HT1080 (cell line): ENCODE measurements at places on chromosomes 3 and 15.
A peak's percentile ranks its signal among the peaks of the same experiment; 100 is the strongest.

GRCh38 chr15:33742306-33742705, 226.0 kb upstream of the CHRM5 start:
- no peak for DNase-seq

DNA sequence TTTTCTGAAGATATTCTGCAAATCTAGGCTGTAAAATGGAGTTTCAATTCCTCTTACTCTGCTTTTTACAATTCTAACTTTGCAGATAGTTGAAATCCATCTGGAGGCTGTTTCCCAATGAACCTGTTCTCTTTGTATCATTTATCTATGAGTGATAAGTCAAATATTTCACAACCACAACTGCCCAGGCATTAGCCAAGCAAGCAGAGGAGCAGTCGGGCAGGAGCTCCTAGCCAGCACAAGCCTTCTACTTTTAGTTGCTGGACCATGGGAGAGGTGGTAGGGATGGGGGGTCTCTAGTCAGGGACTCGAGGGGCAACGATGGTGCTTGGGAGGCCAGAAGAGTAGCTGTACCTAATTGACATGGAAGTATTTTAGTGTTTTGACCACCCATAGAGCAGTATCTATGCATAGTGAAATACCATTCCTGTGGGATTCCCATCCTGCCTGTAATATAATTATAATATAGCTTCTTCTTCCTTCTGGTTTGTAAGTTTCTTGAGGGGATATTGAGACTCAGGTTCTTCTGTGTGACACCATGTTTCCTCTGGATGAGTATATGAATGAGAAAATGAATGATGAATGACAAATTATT, 353.5 kb upstream of the IL12A start:
- peak; percentile 70 for DNase-seq

DNA sequence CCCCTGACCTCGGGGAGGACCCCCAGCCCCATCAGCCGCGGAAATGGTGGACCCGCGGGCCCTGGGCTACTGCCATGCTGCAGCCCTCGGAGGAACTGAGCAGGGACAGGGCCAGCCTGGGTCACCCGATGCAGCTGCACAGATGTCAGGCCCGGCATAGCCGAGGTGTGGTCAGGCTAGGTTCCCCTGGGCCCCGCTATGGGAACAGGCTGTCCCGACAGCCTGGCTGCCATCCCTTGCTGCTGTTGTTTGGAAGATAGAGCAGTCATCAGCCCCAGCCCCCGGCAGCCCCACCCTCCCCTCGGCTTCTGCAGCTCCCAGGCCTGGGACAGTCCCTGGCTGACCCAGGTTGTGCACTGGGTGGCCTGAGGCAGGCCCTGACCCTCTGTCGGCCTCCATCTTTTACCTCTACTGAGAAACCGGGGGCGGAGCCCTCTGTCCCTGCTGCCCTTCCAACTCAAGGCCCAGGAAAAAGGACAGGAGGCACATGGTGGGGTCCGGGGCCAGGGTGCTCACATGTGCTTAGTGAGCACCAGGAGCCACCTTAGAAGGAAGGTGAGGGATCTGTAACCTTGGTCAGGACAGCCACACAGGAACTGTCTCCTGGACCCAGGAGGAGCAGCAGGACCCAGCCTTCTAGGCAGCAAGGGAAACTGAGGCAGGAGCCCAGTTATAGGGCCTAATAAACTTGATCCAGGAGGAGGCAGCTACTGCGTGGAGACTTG, 31.5 kb upstream of the FBLN2 start:
- DNase-seq: no peak

DNA sequence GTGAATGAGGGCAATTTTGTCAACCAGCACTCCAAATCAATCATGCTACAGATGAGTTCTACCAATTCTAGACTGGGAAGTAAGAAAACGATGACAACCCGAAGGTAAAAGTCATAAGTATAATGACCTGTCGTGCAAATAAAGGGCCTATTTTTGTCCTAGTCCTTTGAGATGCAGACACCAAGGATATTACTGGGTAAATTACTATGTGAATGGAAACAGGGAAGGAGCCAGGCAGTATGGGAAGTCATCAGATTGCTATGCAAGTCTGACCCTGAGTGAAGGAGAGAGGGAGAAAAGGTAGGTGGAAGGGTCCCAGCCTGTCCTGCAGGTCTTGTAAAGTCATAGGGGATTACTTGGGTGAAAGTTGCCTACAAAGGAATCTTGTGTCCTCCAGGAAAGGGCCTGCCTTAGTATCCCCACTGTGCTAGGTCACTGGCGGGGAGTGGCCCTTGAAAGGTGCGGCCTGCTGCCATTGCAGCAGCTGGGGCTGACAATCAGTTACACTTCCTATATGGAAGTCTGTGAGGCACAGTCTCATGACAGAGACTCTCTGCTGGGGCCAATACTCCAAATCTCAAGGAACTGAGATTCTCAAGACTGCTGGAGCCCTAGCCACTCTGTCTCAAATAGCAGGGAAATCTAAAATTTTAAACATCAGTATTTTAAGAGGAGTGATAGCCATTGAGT, 149.9 kb upstream of the SLC2A2 start:
- no peak for DNase-seq

DNA sequence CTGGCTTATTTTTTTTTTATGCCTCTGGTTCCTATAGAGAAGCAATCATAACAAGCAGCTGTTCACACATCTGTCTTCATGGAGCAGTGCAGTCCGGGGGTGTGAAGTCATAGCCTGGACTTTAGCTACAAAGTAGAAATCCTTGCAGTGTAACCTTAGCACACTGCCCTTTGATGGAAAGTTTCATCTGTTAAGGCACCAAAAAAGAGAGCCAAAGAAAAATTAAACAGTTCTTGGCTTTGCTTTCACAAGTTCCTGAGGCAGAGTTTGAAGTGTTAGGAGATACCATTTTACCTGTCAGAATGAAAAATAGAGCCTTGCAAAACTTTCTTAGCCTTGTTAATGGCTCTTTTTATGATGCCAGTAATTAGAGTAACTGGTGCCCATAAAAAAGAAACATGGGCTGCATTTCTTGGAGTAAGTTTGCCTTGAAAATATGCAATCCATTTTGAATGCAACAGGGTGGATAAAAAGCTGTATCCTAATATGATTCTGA, 84.1 kb downstream of the PIK3R4 start:
- DNase-seq: no peak

DNA sequence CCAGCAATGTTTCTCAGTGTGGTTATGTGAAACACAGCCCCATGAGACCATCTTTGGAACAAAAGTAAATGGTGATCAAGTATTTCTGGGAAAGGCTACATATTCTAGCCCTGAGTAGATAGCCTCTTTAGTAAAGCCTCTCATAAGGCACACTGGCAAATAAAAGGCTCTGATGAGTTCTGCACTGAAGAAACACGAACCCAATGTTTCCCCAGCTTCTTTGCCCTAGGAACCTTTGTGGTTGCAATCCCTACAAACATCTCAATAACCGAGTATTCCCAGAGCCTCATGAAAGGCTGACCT, 41.8 kb downstream of the RAB6B start:
- no peak for DNase-seq

DNA sequence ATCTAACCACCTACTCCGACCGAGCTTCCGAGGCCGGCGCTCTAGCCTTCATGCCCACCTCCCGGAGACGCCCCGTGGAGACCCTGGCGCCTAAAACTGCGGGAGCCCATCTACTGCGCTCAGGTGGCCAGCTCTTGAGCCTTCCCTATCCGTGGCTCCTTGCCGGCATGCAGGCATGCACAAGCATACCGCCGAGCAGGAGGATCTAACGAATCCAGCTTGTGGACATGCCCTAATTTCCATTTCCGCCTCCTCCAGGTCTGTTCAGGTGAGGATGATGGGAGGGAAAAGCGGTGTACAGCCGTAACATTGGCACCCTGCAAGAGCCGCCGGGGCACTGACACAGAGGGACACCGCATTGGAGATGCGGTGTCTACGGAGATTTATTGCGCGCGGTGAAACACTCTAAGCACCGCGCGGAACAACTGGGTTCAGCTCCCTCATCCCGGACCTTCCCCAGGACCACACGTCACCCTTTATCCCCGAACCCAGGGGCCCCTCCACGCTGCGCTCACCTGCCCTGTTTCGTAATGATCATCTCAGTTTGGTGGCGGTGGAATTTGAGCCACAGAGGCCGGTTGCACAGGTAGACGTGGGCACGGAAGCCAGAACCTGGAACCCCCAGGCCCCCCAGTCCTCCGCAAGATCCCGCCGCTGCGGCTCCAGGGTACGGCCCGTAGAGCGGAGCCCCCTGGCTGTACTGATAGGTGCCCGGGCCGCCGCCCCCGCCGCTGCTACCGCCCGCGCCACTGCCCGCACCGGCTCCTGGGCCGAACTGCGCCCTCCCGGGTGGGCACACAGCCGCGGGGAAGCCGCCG, 1.0 kb downstream of the EOMES start:
- DNase-seq: no peak

- peak; percentile 30 for DNase-seq
Observed at GRCh38 chr15:78726870-78727551, 84.3 kb downstream of the ADAMTS7 start.

DNA sequence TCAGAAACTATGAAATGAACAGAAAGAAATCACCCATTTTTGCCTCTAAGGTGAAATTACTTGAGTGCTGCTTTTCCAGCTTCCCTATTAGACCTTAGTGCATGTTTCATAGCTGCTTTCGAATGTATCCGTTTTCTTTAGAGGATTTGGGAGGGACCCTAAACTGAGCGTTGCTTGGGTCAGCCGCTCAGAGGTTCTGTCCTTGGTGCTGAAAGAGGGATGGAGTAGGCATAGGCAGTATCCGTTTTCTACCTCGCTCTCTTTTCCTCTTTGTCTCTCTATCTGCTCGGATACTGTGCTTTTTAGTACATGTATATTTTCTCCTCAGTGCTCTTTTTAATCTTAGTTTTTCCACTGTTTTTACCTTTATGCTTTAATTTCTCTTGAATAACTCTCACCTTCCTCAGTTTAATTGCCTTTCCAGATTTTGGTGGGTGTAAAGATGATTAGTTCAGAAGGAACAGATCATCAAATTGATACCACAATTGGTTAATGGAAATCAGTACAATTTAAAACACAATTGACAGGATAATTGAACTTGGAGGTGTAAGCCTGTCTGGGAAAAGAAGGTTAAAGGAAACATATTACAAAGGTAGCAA, at the start of gene DRD3:
Gene DRD3 (minus strand): TSS at position 283 of the 599 bp plus-strand sequence. CDS start 7,060 bp downstream, outside the sequence.
- peak; percentile 43 for DNase-seq

- no peak for DNase-seq
Observed at GRCh38 chr3:174636451-174636850, 222.7 kb upstream of the NAALADL2 start.

GRCh38 chr15:76038512-76038911, 21.3 kb upstream of the TMEM266 start:
- no peak for DNase-seq

DNA sequence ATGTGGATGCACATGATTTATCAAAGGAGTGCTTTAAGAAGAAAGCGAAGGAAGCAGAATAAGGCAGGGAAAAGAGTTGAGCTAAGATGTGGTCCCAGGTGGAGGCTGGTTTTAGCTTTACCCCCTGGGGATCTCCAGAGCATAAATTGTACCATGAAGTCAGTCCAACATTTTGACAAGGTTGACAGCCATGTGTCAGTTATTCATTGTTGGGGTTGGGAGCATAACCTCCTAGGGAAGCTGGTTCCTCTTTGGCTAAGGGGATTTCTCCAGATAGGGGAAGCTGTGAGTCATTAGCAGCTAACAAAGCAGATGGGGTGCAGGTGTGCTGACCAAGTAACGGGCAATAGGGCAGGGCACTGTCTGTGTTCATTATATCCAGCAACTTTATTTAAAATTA, 123.7 kb upstream of the IGSF10 start:
- DNase-seq: peak; percentile 46

DNA sequence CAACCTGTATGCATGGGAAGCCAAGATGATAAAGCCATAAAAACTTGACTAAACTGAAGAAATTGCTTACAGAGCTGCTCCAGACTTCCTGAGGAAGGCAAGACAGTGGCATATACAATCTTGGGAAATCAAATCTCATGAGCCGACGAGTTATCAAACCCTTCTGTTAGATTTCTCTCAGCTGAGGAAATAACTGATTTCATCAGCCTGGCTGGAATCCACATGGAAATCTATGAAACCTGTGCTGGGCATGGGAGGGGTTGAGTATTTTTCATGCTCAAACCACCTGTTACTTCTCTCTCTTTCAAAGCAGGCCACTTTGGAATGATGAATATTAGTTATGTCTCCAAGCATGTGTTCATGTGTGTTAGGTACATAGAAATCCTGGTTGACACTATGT, 727.7 kb downstream of the FHIT start:
- DNase-seq: no peak

DNA sequence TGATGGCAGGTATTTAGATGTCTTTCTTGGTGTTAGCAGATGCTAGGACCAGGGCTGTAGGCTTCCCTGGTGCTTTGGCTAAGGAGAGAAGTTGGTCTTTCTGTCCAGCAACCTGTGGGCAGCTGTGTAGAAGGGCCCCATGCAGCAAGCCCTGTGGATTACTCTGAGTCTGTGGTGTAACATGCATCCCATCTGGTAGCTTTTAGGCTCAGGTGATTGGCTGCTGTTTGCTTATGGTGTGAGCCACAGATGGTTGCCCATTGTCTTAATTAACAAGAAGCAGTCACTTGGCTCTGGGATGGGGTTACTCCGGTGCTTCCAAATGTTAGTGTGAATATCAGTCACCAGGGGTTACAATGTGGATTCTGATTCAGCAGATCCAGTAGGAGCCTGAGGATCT, 368.6 kb upstream of the C2CD4B start:
- no peak for DNase-seq

- no peak for DNase-seq
Observed at GRCh38 chr3:100008081-100008698, 106.1 kb downstream of the FILIP1L start.

GRCh38 chr3:17535274-17535673, 207.2 kb downstream of the TBC1D5 start:
- no peak for DNase-seq

GRCh38 chr3:175477651-175478224, 618.6 kb downstream of the NAALADL2 start:
- DNase-seq: no peak

- DNase-seq: no peak
Observed at GRCh38 chr15:44447772-44448376, 20.4 kb downstream of the CTDSPL2 start.

GRCh38 chr3:62558549-62559112, 185.3 kb upstream of the FEZF2 start:
- DNase-seq: peak; percentile 49

DNA sequence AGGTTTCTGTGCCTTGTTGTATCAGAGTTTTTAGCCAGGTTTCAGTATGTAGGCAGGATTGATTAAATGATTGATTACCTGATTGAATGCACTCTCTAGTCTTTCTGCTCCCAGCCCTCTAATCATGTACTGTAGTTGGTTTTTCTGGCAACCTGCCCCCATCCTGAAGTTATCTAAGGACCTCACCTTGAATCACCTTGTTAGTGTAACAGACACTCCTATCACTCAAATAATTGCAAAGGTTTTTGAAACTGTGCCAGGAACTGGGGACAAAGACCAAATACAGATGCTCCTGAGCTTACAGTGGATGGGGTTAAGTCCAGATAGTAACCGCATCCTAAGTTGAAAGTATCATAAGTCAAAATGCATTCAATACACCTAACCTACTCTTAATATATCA, 141.5 kb upstream of the EIF1B start:
- no peak for DNase-seq

DNA sequence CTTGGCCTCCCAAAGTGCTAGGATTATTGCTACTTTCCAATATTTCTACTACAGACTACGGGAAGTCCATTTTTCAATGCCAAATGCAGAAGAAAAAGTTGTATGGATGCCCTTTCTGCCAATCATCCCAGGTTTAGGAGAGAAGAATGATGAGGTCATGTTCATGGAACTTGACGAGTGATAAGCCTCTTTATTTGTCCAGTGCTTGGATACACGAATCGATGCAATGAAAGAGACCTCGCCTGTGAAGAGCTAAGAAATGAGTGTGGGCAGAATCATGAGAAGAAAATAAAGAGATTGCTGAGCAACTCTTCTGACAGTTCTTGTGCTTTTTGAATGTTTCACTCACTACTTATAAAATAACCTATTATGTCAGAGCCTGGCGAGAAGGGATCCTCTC, 996 bp upstream of the SLC28A1 start:
- no peak for DNase-seq
